ENCODE measurements at places on chromosomes 2 and 18.

- no peaks in the 10 kb centered on the region for H3K36me3 ChIP-seq
- H3K4me3 ChIP-seq: no peak overlapping the region
- DNase-seq: no peak
- H3K27me3 ChIP-seq: no peaks in the 10 kb centered on the region
- H3K4me1 ChIP-seq: no peaks in the 10 kb centered on the region
- H3K27ac ChIP-seq: no peak overlapping the region
These were observed 115.4 kb upstream of the LHCGR start for GRCh38 chr2:48870942-48871341.

DNA sequence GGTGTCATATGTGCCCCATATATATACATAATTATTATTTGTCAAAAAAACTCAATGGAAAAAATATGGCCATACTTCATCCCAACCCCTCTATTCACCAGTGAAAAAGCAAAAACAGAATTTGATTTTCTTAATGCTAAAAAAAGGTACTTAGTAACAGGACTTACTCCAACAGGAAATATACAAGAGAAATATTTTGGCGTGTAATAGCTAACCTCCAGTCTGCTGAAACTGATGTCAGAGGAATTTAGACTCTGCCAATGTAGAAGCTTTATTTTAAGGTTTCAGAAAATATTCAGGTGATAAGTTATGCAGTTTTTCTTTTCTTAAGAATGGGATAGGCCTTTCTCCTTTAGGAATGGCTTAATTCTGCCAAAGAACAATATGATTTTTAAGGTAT, 72.6 kb downstream of the TMEFF2 start:
- H3K36me3 ChIP-seq: no peaks in the 10 kb centered on the region
- no peaks in the 10 kb centered on the region for H3K27me3 ChIP-seq
- DNase-seq: no peak
- no peaks in the 10 kb centered on the region for H3K4me1 ChIP-seq
- no peak overlapping the region for H3K27ac ChIP-seq

DNA sequence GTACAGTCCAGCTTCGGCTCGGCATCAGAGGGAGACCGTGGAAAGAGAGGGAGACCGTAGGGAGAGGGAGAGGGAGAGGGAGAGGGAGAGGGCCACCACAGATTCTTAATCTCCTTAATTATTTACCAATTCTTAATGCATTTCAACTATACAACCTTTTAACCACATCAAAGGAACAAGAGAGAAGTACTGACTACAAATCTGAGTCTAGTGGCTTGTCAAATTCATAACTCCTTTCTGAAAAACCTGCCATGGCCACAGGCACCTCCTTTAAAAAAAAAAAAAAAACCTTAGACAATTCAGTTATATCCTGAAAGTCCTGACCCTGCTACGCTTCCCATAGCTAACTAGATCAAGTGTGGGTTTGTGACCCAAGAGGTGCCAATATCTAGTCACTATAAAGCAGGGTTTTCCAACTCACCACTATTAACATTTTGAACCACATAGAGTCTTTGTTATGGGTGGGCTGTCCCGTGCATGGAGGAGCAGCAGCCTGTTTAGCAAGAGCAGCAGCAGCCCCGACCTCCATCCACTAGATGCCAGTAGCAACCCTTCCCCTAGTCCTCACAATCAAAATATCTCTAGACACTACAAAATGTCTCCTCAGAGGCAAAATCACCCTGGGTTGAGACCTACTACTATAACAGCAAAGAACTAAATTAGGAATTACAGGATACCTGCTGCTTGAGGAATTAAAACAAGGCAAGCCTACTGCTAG, 6.8 kb downstream of the ESCO1 start:
- H3K4me1 ChIP-seq: peaks cover under 1% of the 10 kb centered on the region
- no peaks in the 10 kb centered on the region for H3K36me3 ChIP-seq
- H3K27ac ChIP-seq: no peak overlapping the region
- no peak overlapping the region for H3K4me3 ChIP-seq

DNA sequence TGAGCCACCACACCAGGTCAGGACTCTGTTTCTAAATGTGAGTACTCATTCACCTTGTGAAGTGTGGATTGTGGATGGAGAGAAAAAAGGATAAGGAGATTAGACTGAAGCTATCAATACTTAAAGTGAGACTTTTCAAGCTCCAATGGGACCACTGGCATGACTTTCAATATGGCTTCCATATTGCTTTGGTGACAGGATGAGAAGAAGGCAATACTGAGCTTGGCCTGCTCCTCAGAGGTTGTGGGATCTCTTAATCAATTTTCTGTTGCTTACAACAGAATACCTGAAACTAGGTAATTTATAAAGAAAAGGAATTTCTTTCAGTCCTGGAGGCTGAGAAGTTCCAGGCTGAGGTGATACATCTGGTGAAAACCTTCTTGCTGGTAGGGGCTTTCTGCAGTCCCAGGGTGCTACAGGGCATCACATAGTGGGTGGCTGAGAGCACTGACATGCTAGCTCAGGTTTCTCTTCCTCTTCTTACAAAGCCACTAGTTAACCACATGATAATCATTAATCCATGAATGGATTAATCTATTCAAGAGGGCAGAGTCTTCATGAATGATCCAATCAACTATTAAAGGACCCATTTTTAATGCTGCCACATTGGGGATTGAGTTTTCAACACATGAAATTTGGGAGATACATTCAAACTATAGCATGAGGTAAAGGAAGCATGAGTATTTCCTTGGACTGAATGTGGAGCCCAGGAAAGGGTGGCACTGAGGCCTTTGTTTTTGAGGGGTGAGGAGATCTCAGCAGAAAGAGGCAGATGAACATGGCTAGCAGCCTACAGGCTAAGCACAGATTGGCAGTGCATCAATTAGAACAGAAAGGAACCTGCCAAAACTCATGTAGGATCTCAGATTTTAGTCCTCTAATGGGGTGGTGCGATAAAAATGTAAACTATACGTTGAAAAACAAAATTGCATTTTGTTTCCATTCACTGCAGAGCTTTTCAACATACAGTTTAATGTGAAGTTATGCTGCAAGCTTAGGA, 274.5 kb downstream of the PIK3C3 start:
- DNase-seq: no peak
- no peak overlapping the region for H3K27ac ChIP-seq
- H3K27me3 ChIP-seq: no peaks in the 10 kb centered on the region
- H3K4me1 ChIP-seq: no peaks in the 10 kb centered on the region

DNA sequence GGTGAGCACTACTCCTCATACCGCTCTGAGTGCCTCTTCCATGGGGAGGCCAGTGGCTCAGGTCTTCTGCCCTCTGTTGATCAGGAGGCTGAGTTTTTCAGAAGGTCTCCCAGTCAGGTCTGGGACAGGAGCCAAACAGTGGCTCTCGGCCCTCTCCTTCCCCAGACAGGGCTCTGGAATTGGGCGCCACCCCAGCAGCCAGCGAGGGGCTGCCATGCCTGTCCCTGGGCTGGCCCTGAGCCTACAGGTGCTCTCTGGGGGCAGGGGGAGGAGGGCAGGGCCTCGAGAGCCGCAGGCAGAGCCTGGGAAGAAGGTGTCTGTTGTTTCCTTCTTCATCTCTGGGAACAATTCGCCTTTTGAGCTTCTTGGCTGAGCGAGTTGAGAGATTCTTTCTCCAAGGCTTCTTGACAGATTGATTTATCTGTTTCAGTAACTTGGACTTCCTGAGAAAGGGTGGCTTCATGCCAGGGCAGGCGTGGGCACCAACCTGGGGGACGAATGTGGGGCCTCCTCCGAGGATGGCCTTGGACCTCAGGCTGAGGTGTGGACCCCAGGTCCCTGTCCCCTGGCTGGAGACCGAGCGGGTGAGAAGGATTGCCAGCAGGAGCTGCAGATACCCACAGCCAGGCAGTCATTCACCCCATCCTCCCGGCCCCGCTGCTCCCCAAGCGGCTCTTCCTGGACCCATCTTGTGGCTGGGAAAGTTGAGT, 64.7 kb upstream of the GLI2 start:
- no peaks in the 10 kb centered on the region for H3K36me3 ChIP-seq
- no peak for DNase-seq
- no peak overlapping the region for H3K4me3 ChIP-seq
- no peak overlapping the region for H3K27ac ChIP-seq
- no peaks in the 10 kb centered on the region for H3K4me1 ChIP-seq

Measured in mesendoderm (in vitro differentiated cells).